Daoy (cell line): ENCODE measurements at places on chromosomes 3 and 15. TPM values are rescaled to one million over a fixed set of nuclear protein-coding genes. Genes with fewer than 3 reads are reported as not detected.

DNA sequence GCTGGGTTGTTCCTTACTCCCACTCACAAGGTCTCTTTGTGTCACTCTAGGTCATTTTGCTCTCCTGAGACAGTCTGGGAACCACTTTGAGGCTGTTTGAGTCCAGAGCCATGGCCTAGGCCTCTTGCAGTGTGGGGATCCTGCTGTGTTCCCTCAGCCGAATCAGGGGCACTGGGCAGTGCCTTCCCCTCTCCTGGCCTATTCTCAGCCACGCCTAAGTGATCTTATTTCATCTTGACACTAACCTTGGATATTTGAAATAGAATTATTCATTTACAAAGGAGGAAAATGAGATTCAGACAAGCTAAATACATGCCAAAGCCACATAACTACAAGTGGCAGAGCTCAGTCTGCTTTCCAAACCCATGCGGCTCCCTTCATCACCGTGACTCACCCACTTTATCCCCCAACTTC lies 557.2 kb upstream of the TBL1XR1 start:
- peak; percentile 77 for DNase-seq

The KBTBD12 gene
- total RNA-seq: not detected in 2 replicates

The CP gene
- not detected in 2 replicates for total RNA-seq

GRCh38 chr15:29570121-29570947 lies 251.9 kb downstream of the TJP1 start:
- DNase-seq: peak; percentile 55

The TRANK1 gene
- total RNA-seq: 0.86 and 13.4 TPM in 2 replicates

The FES gene
- total RNA-seq: 0.36 and 0.46 TPM in 2 replicates

The LMOD3 gene
- not detected in 2 replicates for total RNA-seq

GRCh38 chr3:175502155-175502554 lies 643.0 kb downstream of the NAALADL2 start:
- no peak for DNase-seq

The MYZAP gene
- 1.2 and 1.4 TPM in 2 replicates for total RNA-seq

The ISL2 gene
- total RNA-seq: 3.2 and 5.0 TPM in 2 replicates

- peak; percentile 76 for DNase-seq
Measured at GRCh38 chr3:10189557-10190354, 25.0 kb downstream of the IRAK2 start.

GRCh38 chr15:71259866-71260265 lies 144.6 kb downstream of the THSD4 start:
- no peak for DNase-seq

- DNase-seq: no peak
Measured at GRCh38 chr3:9180764-9181117, 68.7 kb downstream of the SRGAP3 start.

The STRIT1 gene
- total RNA-seq: not detected in 2 replicates

GRCh38 chr3:120093119-120093910 lies 932 bp downstream of the GSK3B start:
- DNase-seq: peak; percentile 20

The FGF12 gene
- 0.69 and 2.0 TPM in 2 replicates for total RNA-seq

The P2RY12 gene
- total RNA-seq: not detected in 2 replicates

The FBXW12 gene
- total RNA-seq: not detected in 2 replicates

DNA sequence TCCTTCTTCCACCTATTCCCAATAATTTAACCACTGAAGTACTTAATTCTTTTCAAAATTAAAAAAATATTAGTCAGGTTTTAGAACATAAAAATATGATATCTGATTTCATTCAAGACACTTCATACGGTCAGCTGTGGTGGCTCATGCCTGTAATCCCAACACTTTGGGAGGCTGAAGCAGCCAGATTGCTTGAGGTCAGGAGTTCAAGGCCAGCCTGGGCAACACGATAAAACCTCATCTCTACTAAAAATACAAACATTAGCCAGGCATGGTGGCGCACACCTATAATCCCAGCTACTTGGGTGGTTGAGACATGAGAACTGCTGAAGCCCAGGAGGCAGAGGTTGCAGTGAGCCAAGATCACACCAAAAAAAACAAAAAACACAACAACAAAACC lies 56.7 kb downstream of the NBEAL2 start:
- DNase-seq: no peak

The PLSCR2 gene
- total RNA-seq: not detected in 2 replicates

- no peak for DNase-seq
Measured at GRCh38 chr15:22942877-22943276, 37.3 kb downstream of the CYFIP1 start.

GRCh38 chr15:93146601-93147000 lies 57.6 kb upstream of the RGMA start:
- DNase-seq: no peak

The GOLGA8N gene
- total RNA-seq: 0.23 and 0.51 TPM in 2 replicates

The PCOLCE2 gene
- 13.8 and 27.8 TPM in 2 replicates for total RNA-seq

The MESP1 gene
- total RNA-seq: 1.2 and 1.5 TPM in 2 replicates

GRCh38 chr3:143167969-143168854 lies 48.6 kb downstream of the CHST2 start:
- peak; percentile 47 for DNase-seq

The PDCD6IP gene
- total RNA-seq: 45.4 and 84.6 TPM in 2 replicates

- no peak for DNase-seq
Measured at GRCh38 chr15:74869726-74870407, 3.3 kb downstream of the SCAMP2 start.

The GPR27 gene
- total RNA-seq: 2.5 and 5.0 TPM in 2 replicates

DNA sequence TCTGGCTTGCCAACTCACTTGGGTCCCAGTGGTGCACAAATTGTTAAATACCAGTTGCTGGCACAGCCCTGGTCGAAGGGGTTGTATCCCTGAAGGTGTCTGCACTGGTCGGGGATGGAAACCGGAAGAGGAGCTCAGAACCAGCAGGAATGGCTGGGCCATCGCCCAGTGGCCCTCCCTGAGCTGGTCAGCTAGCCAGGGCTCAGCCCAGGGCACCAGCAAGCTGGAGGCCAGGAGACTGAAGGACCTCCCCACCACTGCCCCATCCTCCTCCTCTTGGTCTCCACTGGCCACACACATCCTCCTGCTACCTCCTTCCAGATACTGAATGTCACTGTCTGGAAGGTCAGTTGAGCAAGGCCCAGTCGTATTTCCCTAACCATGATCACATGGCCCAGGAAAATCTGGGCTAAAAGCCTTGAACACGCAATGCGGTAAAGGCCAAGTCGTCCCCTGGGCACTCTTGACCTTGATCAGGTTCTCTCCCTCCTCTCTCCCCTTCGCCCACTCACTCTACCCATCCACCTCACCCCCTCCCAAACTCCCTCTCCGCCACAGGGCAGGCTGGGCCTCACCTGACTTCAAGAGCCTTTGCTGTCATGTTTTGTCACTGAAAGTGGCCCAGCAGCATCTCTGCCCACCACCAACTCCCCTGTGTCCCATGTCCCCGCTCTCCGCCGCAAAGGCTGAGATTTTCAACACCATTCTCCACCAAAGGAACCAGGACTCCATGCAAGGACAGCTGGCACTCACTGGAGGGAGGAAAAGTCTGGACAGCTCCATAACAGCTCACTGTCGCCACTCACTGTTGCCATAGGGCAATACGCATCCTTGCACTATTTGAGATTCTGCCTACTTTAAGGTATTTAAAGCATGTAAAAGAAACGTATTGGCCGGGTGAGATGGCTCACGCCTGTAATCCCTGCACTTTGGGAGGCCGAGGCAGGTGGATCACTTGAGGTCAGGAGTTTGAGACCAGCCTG lies 12.1 kb downstream of the ZDHHC19 start:
- peak; percentile 29 for DNase-seq

DNA sequence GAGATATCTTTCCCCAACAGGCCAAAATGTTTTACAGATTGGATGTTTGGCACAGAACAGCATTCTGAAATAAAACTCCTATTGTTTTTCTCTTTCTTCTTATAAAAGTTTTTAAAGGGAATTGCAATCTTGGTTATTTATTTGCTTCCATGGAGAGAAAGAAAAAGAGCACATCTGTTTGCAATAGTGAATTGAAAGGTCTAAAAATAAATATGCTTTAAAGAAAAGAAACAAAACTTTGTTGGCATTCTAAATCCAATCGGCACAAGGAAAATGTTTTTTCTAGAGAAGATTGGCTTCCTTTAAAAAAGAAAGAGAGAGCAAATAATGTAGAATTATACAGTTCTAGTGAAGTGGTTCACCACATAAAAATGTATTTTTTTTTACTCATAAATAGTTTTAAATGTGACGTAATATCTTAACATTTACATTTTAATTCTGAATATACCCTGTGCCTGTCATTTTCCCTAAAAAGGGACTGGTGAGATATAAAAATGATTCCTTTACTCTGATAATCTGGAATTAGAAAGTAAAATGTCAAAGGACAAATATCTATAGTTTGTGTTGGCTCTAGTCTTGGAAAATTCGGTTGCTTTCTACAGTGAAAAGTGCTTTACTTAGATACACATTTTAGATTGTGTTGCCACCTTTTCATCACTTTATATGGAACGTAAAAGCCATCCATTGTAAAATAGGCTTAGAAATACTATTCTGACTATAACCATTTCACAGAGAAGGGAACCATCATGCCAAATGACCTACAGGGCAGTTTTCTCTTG lies 257.4 kb upstream of the CBLB start:
- DNase-seq: no peak

- DNase-seq: peak; percentile 49
Measured at GRCh38 chr3:160801386-160802118, 45.5 kb downstream of the PPM1L start.

DNA sequence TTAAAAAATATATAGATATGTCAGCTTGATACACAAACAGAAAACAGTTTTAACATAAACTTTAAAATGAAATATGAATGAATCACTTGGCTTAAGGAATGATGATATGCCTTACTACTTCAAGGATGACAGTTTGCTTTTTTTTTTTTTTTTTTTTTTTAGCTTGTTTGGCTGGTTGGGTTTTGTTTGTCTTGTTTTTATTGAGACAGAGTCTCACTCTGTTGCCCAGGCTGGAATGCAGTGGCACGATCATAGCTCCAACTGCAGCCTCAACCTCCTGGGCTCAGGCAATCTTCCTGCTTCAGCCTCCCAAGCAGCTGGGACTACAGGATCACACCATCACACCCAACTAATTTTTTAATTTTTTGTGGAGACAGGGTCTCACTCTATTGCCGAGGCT lies 14.5 kb downstream of the LRRC2 start:
- no peak for DNase-seq
